ENCODE measurements at places on chromosomes 3 and 15.

DNA sequence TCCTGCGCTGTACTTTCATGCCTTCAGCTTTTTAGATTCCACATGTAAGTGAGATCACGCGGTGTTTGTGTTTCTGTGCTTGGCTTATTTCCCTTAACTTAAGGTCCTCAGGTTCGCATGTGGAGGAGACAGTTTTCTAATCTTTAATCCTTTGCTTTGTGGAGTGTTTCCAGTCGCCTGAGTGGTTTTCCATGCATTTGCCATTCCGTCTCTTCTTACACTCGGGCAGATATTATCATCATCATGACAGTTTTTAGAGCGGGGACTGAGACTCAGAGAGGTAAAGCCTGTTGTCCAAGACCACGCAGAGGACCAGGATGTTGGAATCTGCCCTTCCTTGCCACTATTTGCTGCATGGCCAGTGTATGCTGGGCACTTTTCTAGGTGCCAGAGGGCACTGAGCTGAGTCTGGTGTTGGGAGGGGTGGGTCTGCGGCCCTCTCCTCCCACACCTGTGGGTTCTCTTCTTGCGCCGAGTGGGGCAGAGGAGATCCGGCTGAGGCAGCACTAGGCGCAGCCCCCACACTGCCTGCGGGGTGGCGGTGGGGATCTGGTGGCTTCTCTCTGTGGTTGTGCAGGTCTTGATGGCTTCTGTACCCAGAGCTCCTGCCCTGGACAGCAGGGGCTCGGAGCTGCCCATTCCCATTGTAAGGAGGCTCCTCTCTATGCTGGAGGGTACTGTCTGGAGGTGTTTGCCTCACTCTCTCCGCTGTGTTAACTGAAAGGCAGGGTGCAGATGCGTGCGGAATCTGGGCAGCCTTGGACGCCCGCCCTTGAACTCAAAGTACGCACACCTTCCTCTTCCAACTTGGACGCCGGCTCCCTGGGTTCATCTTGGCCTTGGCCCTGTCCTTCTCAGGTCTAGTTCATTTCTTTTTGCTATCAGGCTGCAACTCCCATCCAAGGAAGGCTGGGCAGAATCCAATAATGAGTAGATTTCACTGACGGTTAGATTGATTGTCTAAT is 156.0 kb upstream of the RGMA start:
- DNase-seq: no peak

GRCh38 chr3:112038863-112039262 is 4.3 kb downstream of the TMPRSS7 start:
- no peak for DNase-seq

DNA sequence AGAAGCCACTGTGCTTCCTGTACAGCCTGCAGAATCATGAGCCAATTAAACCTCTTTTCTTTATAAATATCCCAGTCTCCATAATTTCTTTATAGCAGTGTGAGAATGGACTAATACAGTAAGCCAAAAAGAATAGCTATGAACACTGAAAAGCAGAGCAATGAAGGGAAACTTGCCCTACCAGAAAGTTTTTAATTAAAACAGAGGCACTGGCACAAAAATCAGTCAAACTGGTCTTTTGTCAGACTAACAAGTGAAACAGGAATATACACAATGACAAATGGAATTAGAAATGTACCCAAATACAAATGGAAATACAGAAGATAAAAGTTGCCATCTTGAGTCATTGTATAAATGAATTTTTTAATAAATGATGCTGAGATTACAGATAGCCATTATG is 40.5 kb downstream of the POLQ start:
- DNase-seq: no peak

DNA sequence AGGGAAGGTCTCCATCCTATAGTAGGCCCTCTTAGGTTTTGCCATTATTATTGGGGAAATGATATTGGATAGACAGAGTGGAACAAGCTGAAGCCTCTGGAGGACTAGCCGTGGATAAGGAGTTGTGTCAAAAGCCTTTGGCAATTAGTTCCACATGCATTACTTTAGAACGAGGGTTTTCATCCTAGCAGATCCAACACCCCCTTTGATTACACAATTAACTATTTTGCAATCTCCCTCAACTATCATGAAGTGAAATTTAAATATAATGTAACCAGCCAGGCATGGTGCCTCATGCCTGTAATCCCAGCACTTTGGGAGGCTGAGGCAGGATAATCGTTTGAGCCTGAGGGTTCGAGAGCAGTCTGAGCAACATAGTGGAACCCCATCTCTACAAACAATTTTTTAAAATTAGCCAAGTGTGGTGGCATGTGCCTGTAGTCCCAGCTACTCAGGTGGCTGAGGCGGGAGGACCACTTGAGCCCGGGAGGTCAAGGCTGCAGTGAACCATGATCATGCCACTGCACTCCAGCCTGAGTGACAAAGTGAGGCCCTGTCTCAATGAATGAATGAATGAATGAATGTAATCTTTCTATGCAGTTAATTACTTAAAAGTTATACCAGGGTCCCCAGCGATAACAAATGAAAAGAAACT is 56.8 kb downstream of the PXYLP1 start:
- no peak for DNase-seq

DNA sequence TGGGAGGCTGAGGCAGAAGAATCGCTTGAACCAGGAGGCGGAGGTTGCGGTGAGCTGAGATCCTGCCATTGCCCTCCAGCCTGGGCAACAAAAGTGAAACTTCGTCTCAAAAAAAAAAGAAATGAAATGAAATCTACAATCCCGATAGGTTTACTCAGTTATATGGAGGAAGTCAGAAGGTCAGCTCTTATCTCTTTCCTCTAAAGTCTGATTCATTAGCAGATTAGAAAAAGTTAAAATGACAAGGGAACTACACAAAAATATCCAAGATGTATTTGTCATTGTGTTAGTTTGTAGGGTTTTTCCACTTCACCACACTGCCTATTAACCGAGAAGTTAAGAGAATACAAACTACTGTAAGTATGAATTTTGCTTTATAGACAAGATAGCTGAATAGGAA is 420.6 kb downstream of the SHQ1 start:
- no peak for DNase-seq

All from CD4-positive, alpha-beta T cell treated with Interleukin-15 for 1 hour (primary cell).